Nephron progenitor cell (in vitro differentiated cells): ENCODE measurements at places on chromosomes 6 and 20.

DNA sequence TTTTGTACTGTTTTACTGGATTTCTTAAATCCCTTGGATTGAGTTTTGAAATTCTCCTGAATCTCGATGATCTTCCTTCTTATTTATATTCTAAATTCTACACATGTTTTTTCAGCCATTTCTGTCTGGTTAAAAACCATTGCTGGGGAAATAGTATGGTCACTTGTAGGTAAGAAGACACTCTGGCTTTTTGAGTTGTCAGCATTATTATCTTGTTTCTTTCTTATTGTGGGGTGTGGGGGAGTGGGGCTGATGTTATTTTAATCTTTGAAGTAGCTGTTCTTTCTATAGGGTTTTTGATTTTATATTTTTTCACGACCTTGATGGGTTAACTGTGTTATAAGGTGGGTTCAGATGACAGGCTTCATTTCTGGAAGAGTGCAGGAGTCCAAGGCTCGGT lies 37.4 kb upstream of the ADGRB3 start:
- DNase-seq = no peak

DNA sequence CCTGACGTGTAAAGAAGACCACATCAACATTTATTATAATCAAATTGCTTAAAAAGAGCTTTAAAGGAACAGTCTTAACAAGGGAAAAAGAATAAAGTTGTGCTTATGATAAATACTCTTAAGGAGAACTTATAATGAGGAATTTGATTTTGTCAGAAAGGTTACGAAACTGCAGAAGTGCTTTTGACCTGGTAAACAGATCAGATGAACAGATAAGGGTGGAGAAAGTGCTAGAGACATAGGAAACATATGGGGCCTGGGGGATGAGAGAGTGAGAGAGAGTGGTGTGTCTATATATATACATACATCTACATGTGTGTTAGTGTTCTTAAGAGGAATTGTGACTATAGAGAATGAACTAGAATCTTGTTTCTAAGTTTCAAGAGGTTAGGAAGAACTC lies 186.2 kb upstream of the GJE1 start:
- no peak for DNase-seq

DNA sequence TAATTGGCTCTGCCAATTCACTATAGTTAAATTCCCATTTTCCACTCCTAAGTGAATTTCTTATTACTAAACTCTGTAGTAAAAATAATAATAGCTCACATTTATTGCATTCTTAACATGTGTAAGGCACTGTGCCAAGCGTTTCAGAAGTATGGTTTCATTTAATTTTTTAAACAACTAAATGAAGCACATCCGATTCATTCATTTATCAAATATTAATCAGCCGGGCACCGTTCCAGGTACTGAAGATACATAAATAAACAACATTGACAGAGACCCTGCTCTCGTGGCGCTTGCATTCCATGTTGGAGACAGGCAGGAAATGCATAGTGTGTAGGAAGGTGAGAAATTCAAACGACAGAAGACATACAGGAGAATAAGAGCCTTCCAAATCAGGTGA lies 423.2 kb upstream of the JARID2 start:
- no peak for DNase-seq

GRCh38 chr6:159002432-159003155 lies 2.6 kb upstream of the RSPH3 start:
- no peak for DNase-seq

DNA sequence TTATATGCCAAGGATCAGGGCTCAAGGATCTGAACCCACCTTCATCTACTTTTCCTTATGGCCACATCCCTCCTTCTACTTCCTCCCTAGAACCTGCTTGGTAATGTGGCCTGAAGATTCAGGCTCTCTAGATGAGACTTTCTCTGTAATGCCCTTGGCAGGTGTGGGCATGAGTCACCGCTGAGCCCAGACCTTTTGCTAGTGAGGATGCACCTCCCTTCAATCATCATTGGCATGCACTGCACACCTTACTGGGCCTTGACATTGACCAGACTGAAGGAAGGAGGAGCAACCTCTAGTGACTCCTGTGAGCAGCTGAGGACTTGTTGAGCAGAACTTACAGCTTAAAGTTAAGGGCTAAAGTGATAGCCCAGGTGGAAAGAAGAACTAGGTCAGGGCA lies 405.3 kb downstream of the MAFB start:
- no peak for DNase-seq

DNA sequence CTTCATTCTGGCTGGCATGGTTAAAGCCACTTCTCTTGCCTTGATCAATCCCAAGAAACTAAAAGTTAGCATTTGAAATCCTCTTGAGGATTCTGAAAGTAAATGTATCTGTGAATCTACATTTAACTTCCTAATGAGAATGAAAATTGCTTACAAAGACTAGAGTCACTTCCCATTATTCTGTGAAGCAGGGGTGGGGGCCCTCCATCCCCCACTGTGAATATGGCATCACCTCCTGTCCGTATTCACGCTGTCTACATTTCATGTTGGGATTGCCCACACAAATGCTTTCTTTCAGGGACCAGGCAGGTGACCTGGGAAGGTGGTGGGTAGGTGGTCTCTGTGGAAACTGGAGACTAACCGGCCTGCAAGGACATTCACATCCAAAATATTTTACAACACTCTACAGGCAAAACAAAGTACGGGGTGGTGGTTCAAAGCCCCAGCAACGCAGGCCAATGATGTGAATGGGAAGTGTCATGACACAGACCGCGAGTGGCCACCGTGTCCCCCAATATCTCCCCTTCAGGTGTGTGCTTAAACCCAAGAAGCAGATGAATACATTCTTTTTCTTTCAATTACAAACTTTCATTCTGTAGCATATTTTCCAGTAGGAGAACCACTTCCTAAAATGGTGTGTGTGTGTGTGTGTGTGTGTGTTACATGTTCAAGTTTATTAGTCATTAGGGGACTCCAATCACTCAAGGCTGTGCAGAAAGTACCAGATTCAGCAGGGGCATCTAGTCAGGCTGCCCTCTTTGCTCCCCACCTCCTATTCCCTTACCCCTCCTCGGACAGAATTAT lies 132.2 kb downstream of the PRND start:
- no peak for DNase-seq

DNA sequence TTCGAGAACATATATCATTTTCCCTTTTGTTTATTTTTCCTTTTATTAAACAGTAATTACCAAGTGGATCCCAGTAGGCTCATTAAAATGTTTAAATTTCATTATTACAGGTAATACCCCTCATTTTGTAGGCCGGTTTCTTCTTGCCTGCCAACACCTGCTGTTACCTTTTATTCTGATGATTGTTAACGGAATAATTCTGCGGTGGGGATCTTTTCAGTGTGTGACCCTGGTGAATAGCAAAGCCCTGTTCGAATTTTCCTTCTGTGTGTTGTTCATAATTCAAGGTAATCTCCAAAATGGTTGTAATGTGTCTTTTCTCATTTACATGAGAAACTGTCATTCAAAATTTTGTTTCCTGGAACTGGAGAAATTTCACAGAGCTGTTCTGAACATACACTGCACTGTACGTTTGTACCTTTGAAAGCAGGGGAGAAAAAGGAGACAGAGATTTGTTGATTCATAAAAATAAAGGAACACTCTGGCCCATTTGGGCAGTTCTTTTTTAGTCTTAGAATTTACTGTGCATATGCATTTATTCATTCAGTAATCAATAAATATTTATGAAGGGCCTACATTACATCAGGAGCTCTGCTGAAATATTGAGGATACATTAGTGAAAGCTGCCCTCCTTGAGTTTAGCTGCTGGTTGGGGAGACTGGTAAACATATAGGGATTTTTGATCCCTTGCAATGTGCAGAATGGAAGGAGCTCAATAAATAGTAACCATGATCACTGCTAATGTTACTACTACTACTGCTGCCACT lies 502.0 kb downstream of the QKI start:
- no peak for DNase-seq

- DNase-seq = no peak
Measured at GRCh38 chr6:11978169-11978987, 33.7 kb upstream of the HIVEP1 start.

GRCh38 chr20:18904192-18904591 lies 90.6 kb downstream of the SCP2D1 start:
- DNase-seq = no peak

DNA sequence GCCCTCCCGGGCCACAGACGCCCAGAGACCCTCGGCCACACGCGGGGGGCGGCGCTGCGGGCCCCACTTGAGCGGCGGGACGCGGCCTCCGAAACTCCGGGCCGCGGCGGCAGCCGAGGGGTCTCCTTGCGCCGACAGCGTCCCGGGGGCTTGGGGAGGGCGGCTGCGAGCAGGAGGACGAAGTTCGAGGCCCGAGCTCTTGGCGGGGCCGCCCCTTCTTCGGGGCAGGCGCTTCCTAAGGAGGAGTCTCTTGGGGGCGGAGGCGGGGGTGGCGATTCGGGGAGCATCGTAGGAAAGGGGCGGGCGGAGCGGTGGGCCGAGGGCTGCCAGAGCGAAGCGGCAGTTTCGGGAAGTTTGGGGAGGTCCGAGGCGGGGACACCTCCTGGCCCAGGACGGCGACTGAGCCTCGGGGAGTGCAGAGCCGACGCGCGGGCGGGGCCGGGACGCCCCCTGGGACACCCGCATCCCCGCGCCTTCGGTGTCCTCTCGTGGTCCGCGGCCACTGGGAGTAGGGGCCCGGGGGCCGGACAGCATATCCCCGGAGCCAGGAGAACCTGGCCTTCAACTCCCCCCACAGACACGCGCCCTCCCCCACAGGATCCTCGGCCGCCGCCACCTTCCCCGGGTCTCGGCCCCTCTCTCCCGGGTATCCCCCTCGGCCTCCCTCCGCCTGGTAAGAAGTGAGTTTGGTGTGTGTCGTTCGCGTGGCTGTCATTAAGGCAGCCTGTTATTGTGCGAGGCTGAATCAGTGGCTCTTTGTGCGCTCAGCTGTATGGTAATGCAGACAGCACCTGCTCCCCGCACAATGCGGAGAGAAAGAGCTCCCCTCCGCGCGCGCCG lies 613 bp upstream of the DLL1 start:
- DNase-seq = peak; percentile 76
